ENCODE measurements at places on chromosomes 11 and 22.

DNA sequence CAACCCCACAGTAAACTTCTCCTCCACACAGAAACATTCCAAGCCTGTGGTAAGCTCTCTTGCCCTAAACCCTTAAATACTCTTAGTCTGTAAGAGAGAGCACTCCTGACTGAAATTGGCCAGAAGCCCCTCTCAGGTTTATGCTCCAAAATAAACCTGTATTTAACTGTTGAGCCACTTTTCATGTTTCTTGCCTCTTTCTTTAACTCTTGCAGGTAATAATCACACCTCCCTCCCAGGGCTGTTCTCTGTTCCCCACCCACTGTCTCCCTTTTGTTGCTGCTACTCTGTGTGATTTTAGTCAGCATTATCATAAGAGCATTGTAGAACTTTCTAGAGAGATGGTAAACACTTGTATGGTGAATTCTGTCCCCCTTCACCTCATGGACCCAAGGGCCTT is 2.1 kb upstream of the IFT27 start:
- no peak for DNase-seq

DNA sequence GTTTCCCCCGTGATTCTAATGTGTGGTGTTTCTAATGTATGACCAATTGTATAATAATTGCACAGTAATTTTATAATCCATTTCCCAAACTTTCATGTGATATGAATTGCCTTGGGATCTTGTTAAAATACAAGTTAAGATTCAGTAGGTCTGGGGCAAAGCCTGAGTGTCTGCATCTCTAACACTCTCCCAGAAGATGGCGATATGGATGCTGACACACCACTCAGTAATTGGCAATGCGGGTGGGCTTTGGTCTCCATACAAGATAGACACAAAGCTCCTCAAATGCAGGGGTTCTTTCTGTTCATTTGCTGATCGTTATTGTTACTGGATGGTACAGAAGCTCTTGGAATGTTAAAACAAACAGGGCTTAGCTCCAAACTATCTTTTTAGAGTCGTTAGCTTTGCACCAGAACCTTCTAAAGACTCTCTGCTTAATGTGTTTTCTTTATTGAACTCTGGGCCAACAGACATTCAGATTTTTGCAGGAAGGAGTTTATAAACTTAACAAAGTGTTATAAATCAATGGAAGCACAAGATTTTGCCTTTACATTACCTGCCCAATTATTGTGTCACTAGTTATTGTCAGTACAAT is 45.4 kb upstream of the ANO3 start:
- no peak for DNase-seq

DNA sequence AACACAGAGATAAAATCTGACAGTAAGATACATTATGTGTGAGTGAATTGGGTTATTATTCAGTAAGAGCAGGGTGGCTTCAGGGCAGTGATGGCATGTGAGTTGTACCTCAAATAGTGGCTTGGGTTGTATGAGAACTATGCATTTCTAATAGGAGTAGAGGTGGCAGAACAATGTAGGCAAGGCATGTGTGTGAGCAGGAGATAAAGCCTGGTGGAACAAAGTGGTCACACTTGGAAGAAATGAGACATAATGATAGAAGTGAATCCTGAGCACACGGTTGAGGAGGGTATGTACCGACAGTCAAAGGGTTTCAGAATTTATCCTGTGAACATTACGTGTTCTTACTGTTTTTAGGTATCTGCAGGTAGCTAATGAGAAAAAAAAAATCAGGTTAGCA is 159.3 kb downstream of the CASP12 start:
- DNase-seq, result no peak

GRCh38 chr11:117840881-117841550 is 16.5 kb upstream of the FXYD2 start:
- DNase-seq, result no peak

GRCh38 chr11:129611661-129612446 is 203.8 kb upstream of the TMEM45B start:
- DNase-seq, result no peak

DNA sequence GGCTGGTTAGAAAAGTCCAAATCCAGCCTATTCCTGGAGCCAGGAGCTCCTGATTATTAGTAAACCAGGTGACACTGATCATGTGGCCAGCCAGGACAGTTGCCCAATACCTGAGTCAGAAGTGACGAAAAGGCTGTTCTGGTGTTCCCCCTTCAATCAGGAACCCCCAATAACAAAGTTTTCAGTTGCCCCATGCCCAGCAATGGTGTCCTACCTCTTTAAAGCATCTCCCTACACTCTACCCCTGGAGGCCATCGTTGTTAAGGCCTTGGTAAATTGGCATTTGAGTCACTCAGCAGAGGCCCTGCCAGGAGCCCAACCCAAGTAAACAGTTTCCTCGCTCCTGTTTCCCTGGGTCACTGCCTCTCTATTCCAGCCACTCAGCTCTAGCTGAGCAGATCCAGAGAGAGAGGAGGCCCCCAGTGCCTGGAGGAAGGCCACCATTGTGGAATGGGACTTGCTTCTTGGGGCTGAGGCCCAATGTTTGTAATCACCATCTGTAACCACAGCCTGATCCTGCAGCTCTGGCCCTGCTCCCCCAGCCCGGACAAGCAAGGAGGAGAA is 25.0 kb downstream of the ARHGAP1 start:
- peak; percentile 57 for DNase-seq

DNA sequence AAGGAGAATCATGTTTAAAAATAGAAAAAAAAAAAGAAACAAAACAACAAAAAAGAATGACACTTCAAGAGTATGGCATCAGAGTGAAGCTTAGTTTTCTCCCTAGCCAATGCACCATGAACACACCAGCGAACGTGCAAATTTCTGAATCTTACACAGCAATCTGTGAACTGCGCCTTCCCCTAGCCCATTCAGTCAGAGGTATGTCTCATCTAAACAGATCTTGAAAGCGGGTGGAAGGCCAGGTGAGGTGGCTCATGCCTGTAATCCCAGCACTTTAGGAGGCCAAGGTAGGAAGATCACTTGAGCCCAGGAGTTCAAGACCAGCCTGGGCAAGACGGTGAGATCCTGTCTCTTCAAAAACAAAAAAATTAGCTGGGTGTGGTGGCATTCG is 113.1 kb downstream of the MICAL3 start:
- no peak for DNase-seq

DNA sequence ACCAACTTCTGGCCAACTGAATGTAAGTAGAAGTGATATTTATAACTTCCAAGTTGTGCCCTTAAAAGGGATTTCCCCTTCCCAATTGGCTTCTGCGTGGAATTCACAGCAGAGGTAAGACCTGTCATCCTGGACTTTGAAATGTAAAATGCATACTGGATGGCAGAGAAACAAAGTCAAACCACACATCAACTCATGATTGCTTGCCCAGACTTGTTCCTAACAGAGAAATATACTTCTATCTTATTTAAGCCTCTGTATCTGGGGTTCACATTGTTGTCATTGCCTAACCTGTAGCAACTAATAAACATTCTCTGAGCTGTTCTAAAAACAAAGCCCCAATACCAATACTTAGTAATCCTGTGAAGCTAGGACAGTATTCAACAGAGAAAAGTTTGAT is 6.2 kb downstream of the ME3 start:
- DNase-seq, result no peak

DNA sequence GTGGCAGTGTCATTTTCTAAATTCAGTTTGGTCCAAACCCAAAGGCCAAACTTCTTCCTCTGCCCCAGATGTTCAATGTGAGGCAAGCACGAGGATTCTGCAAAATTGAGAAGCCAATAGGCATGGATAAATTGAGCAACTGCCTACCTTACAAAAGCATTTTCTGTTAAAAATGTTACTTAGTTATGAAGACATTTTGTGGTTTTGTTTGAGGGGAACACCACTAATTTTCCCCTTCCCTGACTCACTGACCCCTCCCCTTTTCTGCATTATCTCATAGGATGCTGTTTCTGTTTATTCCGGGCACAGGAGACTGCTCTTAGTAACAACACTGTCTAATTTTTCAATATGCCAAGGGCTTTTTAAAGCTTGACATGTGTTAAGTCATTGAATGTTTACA is 462.8 kb downstream of the INSC start:
- DNase-seq, result no peak

DNA sequence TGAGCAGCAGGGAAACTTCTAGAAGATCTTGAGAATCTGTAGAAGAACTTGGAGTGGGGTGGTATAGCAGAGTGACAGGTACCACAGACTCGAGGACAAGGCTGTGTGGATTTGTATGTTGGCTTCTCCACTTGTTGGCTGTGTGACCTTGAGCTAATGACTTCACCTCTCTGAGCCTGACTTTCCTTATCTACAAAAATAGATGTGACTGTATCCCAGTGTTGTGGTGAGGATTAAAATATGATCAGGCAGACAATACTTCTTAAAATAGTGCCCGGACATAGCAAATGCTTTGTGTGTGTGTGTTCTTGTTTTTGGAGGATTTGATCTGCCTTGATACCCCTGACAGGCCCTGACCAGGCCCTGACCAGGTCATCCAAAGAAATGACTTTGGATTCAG is 40.8 kb downstream of the MYO18B start:
- no peak for DNase-seq

- DNase-seq, result no peak
These were observed 97.5 kb upstream of the ALX4 start for GRCh38 chr11:44407211-44407996.

DNA sequence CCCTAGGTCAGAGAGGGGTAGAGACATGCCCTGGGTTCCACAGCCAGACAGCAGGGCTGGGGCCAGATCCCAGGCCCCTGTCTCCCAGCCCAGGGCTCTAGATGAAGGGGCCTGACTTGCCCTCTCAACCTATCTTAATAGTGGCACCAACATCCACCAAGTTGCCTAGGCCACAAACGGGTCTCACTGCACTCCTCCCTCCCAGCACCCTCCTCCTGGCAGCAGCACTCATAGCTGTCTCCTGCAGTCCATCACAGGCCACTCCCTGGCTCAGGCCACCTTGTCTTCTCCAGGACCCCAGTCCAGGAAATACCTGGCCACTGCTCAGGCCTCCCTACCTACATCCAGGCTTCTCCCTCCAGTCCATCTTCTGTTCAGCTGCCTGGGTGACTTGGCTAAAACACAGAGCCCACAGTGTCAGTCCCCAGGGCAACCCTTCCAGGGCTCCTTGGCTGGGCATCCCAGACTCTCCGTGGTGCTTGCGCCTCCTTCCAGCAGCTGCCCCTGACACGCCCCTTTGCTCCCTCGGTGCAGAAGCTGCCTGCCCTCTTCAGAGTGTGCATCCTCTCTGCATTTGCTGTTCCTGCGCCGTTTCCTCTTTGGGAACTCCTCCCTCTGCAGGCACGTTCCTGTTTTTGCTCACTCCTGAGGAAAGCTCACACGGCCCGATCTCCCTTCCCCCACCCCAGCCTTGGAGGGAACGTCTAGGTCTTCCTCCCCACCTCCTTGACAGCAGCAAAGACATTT is 40.5 kb downstream of the LRRC32 start:
- DNase-seq, result peak; percentile 62

DNA sequence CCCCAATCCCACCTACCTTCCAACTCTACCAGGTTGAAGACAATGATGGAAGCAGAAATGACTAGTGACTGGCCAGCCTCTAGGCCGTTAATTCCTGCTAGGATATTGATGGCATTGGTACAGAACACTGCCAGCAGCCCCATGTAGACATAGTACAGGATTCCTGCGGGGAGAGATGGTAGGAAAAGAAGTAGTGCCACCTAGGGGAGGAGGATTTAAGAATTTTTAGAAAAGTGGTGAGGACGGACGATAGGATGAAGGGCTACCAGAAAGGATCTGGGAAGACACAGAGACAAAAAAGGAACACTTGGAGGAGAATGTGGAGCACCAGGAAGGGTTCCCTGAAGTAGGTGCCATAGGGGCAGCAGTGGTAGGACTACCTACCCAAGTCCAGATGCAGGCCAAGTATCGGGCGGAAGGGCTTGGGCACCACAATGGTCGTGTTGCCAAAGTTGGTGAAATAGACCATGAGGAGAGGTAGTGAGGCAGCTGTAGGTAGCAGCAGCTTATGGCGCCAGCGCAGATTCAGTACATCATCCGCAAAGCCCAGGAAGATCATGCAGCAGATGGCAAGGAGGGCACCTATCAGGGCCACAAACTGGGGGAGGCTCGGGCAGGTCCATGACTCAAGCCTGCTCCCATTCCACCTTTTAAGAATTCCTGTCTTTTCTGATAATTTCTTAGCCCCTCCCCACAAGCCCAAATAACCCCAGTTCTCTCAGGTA is 1.2 kb downstream of the DPAGT1 start:
- DNase-seq, result no peak

- DNase-seq, result no peak
These were observed 14.5 kb upstream of the RPS19BP1 start for GRCh38 chr22:39546889-39547586.

GRCh38 chr11:1696608-1697570 is at the start of gene KRTAP5-6:
KRTAP5-6 (plus strand) TSS chr11:1697195; CDS start chr11:1697246, 51 bp downstream.
- DNase-seq, result no peak

DNA sequence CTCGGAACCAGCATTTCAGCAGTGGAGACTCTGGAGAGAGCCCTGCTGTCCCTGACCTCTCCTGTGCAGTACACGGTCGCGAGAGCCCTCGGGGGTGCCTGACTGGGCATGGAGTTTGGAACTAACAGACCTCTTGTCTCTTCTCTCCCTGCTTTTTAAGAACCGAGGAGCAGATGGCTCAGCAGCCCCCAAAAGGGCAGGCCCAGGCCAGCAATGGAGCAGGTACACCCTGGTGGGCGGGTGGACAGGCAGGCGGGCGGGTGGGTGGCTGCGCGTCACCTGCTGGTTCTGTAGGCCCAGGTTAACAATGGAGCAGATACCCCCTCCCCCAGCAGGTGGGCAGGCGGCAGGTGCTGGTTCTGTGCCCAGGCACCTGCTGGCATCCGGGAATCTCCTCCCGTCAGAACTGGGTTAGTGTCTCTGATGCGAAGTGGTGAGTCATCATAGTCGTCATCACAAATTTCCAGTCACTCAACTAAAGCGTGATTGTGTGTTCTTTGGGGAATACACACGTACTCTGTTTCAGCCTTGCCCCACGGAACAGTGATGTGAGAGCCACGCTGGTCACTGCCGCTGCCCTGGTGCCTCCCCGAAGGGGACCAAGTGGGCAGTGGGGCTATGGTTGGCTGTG is 41.1 kb downstream of the GRAMD4 start:
- no peak for DNase-seq

GRCh38 chr11:61675826-61676225 is 4.4 kb upstream of the DAGLA start:
- peak; percentile 76 for DNase-seq
